ENCODE measurements at places on chromosomes 4 and X.

DNA sequence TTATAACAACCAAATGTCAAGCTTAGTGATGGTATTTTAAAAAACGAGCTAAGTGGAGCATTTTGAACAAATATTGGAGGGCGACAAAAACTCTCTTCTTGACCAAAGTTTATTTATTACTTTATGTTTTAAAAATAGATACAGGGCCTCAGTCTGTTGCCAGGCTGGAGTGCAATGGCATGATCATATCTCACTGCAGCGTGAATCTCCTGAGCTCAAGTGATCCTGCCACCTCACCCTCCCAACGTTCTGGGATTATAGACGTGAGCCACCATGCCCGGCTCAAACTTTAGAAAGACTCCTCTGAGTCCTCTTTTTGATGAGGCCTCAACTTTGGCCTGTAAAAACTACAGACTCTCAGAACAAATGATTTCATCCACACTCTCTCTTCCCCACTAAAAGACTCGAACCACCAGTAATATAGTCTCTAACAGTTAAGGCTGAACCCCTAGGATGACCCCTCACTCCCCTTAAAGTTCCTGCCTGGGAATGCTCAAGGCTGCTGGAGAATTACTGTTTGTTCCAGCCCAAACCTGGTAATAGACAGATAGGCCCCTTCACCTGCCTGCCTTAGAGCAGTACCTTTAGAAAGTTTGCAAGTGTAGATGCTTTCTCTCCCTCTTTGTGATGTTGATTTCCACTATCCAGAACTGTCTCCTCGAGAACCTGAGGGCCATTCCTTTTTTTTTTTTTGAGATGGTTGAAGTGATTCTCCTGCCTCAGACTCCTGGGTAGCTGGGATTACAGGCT is 55.3 kb upstream of the HPSE start:
- no peak for DNase-seq

DNA sequence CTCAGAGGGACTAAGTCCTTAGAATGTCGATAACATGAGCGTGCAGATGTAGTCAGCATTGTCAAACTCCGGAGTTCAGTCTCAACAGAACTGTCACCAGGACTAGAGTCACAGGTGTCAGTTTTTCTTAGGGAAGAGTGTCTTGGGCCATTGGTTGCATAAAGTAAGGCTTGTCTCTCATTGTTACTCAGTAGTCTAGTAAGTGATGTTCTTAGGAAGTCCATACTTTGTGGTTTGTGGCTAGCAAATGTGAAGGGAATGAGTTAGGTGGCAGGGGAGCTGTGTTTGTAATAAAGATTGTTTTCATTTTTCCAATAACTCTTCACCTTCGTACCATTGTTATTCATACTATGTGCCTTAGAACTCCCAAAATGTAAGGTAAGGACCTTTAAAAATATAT is 119.6 kb downstream of the AFF2 start:
- no peak for DNase-seq

- no peak for DNase-seq
Measured at GRCh38 chr4:41160012-41160789, 54.1 kb downstream of the APBB2 start.

GRCh38 chr4:43757147-43757546 is 691.5 kb downstream of the KCTD8 start:
- no peak for DNase-seq

- no peak for DNase-seq
Measured at GRCh38 chr4:153759407-153760316, at the start of gene RNF175. Gene RNF175, minus strand, starts transcription at chr4:153760024. Its CDS starts 162 bp downstream, at chr4:153759862.

GRCh38 chrX:76029385-76029784 is 143.5 kb upstream of the PBDC1 start:
- no peak for DNase-seq

GRCh38 chr4:183201331-183201730 is 102.3 kb downstream of the WWC2 start:
- no peak for DNase-seq

DNA sequence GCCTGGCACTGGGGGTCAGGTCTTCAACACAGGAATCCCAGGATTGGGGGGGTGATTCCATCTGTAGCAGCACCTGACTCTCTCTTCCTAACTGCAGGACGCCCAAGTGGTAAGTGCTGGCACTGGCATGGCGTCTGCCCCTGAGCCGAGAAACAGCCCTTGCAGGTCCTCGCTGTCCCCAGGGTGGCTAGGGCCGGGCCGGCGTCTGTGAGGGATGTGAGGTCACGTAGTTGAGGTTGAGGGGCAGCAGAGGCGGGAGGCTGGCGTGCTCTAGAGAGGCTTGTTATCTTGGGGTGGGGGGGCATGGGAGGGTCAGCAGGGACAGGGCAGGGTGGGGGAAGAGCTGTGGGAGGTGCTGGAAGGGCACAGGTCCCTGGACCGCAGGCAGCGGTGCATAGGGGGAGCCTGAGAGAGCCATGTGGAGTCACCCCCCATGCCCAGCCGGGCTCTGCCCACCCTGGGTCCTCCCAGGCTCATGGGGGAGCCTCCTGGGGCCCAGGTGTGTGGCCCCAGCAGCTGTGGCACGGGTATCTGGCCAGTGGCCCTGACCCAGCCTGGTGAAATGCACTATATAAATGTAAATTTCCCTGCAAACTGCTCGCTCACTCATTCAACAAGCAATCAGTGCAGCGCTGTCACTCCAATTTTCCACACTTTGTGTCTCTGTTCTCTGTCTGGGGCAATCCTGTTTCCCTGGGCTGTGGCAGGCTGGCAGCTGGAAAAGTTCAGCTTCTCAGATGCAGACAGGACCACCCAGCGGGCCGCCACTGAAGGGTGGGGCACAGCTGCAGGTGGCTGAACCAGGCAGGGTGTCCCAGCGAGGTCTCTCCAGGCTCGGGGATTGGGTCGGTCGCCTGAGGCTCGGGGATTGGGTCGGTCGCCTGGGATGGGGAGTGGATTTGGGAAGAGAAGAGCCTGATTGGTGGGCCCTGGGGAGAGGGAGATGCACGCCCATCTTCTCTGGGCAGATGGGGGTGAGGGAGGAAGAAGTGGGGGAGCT is 102.2 kb upstream of the NKX1-1 start:
- no peak for DNase-seq

DNA sequence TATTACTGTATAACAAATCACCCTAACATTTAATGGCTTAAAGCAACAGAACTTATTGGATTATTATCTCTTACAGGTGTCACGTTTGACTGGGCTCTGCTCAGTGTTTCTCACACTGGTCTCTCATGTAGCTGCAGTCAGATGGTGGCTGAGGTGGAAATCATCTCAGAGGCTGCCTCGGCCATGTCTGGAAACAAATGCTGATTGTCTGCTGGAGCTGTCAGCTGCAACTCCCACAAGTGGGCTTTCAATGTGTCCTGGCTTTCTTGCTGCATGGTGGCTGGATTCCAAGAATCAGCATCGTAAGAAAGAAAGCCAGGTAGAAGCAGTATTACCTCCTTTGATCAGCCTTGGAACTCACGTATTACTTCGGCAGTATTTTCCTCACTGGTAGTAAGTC is 277.6 kb downstream of the SPANXN1 start:
- DNase-seq: no peak

- DNase-seq: no peak
Measured at GRCh38 chr4:114310296-114310925, 288.2 kb upstream of the UGT8 start.

DNA sequence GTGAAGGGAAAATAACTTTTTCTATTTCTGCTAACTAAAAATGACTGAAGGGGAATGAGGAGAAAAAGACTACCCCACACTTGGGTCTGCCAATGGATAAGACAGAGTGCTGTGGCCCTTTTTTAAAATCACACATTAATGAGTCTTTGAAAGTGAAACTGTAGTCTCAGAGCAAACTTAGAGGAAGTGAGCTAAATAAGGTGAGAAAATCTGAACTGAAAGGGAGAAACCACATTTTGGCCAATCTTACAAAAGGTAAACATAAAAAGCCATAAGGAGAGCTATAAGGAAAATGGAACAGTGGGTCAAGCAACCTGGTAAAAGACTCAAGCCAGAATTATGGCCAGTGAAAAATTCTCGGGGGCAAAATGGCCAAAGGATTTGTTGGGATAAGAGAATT is 755.1 kb upstream of the IGFBP7 start:
- no peak for DNase-seq

- DNase-seq: peak; percentile 11
Measured at GRCh38 chrX:44675362-44676024, 132.8 kb upstream of the FUNDC1 start.

DNA sequence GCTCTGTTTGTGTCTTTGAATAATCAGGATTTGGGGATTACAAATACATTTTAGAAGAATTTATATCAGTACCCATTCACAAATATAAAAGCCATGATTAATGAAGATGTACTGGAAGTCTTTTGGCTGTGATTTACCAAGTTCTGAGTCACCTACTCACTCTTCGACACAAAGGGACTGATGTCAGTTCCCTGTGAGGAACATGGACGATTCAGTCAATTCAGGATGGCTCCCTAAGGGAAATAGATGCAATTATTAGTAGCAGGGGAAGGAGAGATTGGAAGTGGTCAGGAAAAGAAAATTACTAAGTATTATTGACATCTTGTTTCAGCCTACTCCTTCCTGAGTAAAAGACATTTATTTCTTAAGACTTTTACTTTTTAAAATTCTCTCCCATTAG is 550.7 kb upstream of the SLIT2 start:
- no peak for DNase-seq

GRCh38 chrX:118189628-118190027 is 73.0 kb upstream of the KLHL13 start:
- DNase-seq: peak; percentile 54

DNA sequence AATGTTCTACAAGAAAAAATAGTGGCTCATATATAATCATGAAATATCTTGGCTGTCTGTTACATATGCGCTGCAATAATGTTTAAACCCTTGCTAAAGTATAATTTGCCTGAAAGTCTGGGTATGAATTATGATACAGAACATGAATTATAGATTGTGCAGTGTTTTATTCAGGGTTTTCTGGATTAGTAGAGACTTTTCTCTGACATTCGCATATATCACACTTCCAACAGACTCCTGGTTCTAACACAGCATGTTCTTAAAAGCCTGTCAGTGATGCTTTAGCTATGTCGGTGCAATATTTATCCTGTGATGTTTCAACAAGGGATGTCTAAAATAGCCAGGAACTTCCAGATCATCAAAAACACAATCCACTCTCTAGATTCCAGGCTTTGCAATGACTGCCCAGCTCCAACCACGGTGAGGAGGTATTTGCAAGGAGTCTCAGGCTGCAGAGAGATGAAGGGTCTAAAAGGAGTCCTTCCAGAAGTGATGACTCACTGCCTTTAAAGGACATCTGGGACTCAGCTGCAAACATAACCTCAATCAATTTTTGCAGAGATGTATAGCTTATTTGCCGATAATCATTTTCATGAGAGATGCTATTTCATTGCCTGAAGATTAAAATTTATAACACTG is 69.4 kb downstream of the RWDD4 start:
- no peak for DNase-seq

- DNase-seq: peak; percentile 12
Measured at GRCh38 chrX:149541521-149542047, 772 bp downstream of the EOLA1 start.

DNA sequence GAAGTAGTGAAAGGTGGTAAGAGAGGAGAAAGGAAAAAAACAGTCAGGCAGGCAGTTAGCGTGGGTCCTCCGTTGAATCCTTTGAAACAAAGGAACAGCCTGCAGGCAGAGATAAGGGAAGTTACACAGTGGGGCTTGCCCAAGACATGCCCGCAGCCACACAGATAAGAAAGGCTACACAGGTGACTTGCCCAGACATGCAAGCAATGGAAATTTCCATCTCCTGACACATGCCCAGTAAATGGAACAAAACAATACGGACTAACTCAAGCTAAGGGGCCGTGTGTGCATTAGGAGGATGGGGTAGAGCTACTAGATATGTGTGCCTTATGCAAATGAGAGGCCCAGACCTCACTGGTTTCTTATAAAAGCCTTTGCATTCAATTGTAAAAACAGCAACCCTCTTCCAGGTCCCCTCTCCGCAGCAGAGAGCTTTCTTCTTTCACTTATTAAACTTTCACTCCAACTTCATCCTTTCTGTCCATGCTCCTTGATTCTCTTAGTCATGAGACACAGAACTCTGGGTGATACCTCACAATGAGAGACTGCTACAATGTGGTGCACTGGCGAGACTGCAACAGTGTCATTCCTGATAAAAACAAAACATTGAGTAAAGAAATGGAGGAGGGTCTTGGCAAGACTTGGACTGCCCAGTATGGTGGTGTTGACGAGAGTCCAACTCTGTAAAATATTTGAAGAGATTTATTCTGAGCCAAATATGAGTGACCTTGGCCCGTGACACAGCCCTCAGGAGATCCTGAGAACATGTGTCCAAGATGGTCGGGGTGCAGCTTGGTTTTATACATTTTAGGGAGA is 997.4 kb upstream of the PRKX start:
- DNase-seq: no peak

- DNase-seq: no peak
Measured at GRCh38 chr4:48262484-48262883, 7.2 kb downstream of the TEC start.

DNA sequence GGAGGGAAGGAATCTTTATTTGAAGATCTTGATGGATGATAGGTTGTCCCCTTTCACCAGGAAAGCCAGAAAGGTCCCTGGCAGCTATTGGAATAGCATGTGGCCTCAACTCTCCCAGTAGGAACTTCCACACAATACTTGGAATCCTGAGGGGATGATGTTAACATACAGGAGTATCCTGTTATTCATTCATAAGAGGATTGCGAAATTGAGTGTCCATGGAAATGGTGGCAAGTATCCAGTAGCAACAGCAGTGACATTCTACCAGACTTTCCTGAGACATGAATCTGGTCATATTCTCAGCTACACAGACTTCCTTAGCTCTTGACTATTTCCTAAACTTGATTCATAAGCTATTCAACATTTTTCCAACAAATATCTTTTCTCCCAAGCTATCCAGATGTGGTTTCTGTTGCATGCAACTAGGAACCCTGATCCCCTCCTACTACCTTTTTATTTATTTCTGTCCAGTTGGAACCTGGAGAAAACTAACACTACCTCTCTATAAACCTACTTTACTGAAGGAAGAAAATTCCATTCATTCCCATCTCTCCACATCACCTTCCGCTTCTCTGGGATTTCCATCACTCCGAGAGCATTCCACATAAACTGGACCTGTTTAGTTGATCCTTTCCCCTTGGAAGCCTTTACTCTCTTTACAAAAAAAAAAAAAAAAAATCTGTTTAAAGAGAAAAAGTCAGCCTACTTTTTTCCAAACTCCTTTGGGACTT is 101.8 kb downstream of the ANXA5 start:
- no peak for DNase-seq

Data from large intestine (tissue), 12 donors.